AG08396 (cell line): ENCODE measurements at places on chromosomes 5 and 9.

DNA sequence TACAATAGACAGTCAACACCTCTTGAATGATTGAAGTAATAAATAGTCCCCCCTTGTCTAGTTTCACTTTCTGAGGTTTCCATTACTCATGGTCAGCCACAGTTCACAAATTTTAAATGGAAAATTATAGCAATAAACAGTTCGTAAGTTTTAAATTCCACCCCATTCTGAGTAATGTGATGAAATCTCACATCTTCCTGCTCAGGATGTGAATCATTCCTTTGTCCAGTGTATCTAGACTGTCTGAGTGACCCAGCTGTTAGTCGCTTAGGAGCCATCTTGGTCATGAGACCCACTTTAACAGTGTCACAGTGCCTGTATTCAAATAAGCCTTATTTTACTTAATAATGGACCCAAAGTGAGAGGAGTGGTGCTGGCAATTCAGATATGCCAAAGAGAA, 311.6 kb upstream of the PRR16 start:
- DNase-seq, result peak; percentile 70

GRCh38 chr5:148388696-148389095, 4.9 kb downstream of the FBXO38 start:
- no peak for DNase-seq

DNA sequence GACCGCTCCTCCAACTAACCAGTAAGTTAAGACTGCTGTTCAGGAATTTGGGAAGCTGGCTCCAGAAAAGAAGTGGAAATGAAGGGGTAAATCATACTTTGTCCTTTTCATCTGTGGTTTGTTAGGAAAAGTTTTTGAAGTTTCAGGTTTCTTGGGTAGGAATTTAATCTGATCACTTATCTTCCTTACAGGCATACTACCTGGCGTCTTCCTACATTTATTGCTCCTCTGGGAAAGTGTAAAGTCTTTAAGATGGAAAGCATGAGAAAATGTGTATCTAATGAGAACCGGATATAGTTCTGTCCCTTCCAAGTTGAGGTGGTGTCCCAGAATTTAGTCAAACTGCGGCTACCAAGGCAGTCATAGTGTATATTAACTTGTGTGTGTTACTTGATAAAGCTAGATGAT, 1.3 kb downstream of the RASA1 start:
- no peak for DNase-seq

GRCh38 chr9:121274851-121275250, 6.9 kb downstream of the GSN start:
- no peak for DNase-seq
